GM23248 (cell line): ENCODE measurements at places on chromosomes 3 and 15. TPM values are rescaled to one million over a fixed set of nuclear protein-coding genes. Genes with fewer than 3 reads are reported as not detected.

DNA sequence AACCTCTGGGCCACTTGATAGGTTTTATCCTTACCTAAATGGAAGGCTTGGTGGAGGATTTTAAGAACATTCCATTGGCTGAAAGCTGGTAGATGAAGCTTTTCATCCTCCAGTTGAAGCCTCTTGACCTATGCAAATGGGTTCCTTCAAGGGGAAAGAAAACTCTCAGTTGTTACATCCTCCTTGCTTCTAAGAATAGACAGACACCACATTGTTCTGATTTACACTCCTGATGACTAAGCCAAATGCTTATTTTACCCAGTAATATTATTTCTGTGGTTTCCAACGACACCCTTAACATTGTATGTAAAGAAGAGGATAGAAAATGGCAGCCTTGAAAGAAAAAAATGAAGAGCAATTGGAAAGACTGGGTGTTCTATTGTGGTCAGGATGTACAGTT is 480.5 kb downstream of the OTOL1 start:
- peak; percentile 61 for DNase-seq

- peak; percentile 85 for DNase-seq
Measured at GRCh38 chr3:24686808-24687207, 192.2 kb upstream of the THRB start.

DNA sequence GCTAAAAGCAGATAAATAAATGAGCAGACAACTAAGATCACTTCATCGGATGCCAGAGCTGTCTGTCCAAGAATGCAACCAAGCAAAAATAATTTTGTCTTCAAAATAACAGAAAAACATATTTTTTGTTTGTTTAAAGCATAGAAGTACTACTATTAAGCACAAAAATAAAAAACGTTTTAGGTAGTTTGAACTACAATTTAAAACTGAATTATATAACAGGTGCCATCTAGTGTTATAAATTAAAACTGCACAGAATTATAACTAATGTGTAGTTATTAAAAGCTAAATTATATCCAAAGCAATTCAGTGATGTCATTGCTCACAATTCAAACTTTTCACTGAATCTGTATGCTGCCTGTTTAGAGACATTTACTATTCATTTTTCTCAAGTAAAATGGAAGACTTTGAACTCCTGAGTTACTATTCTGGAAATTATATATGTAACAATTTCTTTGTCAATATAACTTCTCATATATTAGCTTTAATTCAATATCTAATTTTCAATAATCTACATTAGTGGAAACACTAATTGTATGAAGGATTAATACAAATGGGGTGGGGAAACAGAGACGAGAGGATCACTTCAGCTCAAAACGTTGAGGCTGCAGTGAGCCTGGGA is 29.5 kb downstream of the LINS1 start:
- peak; percentile 34 for DNase-seq

- DNase-seq: peak; percentile 63
Measured at GRCh38 chr3:31610700-31611275, 78.1 kb downstream of the STT3B start.

DNA sequence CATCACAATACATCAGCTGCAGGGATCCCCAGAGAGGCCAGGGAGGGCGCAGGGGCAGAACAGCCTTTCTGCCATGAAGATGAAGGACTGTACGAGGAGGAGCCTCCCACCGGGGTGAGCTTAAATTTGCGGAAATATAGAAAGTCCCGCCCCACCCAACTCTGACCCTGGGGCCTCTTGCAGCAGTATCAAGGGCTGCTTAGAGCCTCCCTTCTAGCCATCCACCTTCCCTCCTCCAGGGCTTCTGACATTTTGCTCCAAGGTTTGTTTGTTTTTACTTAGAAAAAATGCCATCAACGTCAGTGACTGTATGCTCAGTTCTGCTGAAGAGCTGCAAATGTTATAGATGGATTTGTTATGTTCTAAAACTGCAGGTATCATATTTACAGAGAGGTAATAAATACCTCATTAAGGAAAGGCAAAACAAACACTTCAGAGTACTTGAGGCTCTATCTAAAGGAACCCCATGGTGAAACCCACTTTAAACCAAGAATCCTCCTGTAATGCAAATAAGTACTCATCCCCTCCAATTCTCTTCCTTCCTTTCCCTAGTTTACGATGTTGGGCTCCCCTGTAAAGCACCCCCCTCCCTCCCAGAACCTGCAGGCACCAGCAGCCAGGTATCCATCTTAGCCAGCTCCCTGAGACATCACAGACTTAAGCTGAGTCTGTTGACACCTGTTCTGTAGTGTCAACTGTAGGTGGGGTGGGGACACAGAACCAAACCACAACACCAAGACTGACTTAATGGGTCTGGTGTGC is 30.5 kb downstream of the RFTN1 start:
- DNase-seq: no peak

DNA sequence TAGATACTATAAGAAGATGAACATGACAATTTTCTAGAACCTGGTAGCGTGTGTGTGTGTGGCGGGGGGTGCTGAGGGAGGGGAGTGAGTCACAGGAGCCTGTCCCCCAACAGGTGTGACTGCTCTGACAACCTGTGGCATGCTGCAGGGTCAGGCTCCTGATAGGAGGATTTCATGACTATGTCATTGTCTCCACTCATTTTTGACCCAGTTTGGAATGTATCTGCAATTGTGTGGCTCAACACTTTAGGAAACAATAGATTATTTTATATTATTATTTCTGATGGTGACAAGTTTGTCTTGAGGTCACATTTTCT is 9.3 kb upstream of the VILL start:
- DNase-seq: no peak

DNA sequence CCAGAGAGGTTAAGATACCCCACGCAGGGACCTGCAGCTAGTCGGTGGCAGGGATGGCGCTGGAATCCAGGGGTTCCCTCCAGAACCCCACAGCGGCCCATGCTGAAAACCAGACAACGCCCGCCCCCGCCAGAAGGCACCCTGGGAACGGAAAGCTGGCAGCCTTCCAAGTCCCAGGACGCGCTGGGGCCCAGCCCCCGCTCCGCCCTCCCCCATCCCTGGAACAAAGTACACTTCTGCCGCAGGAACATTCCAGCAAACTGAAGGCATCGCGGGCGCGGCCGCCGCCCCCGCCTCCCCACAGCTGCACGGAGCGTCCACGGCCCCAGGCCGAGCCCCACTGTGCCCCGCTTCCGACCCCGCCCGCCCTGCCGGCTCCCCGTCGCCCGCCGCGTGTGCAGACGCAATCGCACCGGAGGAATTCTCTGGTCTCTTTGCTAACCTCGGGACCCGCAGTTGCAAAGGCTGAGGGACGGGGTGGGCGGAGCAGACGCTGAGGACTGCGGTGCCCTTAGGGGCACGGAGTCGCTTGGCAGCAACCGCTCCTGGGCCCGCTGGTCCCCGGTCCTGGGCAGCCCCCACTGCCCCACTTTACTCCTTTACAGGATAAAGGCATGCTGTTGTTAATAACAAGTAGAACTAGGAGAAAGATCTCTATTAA is 44.8 kb upstream of the RNU6-1 start:
- DNase-seq: peak; percentile 78

DNA sequence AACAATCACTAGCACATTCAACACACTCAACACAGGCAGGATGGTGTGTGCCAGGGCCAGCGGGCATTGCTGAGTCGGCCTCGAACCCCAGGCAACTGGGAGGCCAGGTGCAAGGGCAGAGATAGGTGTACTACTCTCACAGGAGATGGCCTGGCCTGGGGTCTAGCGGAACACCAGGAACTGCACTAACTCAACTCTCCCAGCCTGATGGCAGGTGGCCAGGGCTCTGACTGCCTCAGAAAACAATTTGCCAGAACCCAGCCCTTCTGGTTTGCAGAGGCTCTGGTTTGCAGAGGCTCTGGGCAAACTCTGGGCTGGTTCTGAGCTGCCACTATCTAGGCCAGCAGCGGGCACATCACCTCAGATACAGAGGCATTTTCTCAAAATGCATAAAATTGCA is 229.2 kb upstream of the CHRNA7 start:
- peak; percentile 58 for DNase-seq

DNA sequence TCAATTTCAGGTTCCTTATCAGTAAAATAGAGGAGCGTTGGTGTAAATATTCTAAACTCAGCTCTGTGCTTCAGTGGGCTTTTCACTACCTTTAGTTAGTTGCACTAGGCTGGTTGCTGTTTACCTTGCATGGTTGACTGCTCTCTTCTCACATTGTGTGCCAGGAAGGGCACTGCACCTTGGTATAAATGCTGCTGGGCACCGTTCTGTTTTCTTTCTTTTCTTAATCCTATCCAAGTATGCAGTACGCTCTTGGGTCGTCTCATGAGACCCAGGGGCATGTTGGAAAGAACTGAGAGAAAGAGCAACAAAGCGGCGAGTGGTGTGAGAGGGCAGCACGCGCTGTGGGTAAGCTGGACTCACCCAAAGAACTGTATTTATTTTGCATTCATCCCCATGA is 22.4 kb downstream of the KCNMB2 start:
- DNase-seq: no peak

GRCh38 chr3:37024820-37025405 is 31.6 kb downstream of the MLH1 start:
- no peak for DNase-seq

Gene DUOX1
- total RNA-seq: 0.32 and 0.89 TPM in 2 replicates

Gene FGF7
- 331 and 351 TPM in 2 replicates for total RNA-seq

Gene PARP15
- under 0.01 TPM in 1 of 2 replicates, not detected in the other for total RNA-seq

Gene CRYBG3
- total RNA-seq: 16.8 and 16.9 TPM in 2 replicates

Gene CCDC13
- total RNA-seq: 0.22 and 1.3 TPM in 2 replicates

Gene IFT122
- total RNA-seq: 16.3 and 25.4 TPM in 2 replicates

Gene HYAL1
- 0.51 TPM in 1 of 2 replicates, not detected in the other for total RNA-seq

Gene CDC25A
- total RNA-seq: 4.3 and 4.6 TPM in 2 replicates

Gene GRK7
- total RNA-seq: not detected in 2 replicates
